ENCODE measurements at places on chromosomes 7 and 10.

DNA sequence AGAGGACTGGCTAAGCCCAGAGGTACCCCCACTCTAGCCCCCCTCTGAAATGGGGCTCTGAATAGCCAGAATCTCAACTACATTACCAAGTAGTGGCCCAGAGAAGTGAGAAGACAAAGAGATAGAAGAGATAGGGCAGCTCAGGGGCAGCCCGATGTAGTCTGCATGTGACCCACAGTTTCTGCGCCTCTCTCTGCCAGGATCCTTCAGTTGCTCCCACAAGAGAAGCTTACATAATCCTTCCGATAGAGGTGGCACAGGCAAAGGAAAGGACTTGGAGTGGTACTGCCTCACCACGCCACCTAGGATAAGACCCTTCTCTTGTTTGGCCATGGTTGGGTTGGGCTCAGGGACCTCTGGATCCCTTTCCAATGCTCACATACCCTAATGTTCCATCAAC, 5.4 kb upstream of the PDE1C start:
- no peak for DNase-seq

DNA sequence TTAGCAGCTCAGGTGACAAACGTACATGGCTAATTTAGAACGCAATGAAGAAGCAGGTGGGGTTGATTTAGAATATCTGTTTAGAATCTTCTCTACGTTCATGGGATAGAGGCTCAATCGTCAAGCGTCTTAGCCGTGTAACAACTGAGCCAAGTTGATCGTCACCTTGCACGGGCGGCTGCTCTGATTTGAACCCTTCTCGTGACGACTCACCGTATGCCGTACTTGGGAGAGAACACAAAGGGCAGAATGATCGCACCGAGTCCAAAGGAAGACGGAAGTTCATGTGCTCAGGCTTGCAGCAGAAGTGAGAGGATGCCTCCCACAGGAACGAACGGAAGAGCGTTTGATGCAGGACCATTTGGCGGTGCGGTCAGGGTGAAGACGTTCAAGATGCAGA, 108.3 kb upstream of the TCERG1L start:
- DNase-seq = no peak

DNA sequence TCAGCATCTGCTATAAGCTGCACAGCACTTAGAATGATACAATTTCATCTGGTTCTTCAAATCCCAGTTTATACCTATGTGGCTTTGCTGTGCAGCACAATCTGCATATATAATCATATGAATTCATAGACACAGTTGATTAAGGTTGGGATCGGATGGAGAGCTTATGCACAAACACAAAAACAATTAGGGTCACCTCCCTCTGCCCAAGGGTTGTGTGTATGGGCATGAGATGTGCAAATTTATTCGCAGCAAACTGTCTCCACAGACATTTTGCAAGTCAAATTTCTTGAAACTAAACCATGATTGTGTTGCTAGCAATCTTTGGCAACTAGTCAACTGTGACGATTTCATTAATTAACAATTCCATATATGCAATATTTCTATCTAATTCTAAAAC, 955.7 kb downstream of the SORCS3 start:
- no peak for DNase-seq

DNA sequence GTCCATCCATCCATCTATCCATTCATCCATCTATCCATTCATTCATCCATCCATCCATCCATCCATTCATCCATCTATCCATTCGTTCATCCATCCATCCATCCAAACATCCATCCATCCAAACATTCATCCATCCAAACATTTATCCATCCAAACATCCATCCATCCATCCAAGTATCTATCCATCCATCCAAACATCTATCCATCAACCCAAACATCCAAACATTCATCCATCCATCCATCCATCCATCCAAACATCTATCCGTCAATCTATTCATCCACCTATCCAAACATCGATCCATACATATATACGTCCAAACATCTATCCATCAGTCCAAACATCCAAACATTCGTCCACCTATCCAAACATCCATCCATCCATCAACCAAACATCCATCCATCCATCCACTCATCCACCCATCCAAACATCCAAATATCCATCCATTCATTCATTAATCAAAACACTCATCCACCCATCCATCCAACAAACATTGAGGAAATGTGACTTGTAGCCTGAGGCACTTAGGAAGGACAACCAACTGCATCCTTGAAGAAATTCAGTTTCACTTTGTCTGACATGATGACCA, 28.8 kb upstream of the MYH16 start:
- DNase-seq = no peak

GRCh38 chr7:155477476-155477875, 19.5 kb downstream of the EN2 start:
- DNase-seq = no peak

Data from HTR-8/SVneo (cell line).